ENCODE measurements at places on chromosomes 3 and 15.

- DNase-seq = no peak
Measured at GRCh38 chr3:140270329-140270728, 335.3 kb downstream of the CLSTN2 start.

DNA sequence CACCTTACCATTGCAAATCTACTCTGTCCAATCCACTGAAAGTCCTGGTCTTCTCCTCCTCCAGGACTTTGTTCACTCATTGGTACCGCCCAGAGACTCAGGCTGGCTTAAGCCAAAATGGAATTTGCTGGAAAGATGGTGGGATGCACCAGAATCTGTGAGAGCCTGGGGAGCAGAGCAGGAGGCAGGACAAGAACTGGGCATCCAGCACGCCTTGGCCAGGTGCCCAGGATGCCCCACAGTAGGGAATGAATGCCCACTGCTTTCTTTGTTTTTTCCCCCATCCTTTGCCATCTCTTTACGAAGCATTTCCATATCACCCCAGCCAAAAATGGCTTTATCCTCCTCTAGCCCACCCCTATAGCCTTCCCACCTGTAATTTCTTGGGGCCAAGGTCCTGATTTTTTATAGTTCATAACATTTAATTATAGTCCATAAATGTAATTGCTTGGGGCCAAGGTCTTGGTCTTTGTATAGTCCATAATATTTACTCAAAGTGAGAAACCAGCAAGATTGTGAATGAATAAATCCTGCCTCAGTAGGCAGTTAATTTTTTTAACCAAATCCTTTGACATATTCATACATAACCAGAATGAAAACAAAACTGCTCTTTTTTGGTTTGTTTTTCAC, 23.3 kb upstream of the IREB2 start:
- DNase-seq = no peak

DNA sequence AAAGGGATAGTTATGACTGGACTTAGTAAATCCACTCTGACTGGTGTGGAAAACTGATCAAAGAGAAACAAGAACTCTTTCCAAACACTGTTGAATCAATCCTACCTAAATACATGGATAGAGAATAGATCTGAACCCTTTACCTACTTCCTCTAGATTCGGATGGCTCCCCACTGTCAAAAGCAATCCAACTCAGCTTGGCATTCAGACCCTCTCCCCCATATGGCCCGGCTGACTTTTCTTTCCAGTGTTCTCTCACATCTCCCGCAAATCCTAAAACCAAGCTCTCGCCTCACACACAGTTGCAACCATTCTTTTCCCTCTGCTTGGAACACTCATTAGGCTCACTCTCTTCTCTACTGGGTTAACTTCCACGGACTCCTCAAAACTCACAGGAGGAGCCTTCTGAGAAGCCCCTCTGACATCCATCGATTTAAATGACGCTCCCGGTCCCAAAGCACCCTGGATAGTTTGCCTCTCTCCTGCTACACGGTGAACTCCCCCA, 639 bp downstream of the SPICE1 start:
- DNase-seq = no peak

DNA sequence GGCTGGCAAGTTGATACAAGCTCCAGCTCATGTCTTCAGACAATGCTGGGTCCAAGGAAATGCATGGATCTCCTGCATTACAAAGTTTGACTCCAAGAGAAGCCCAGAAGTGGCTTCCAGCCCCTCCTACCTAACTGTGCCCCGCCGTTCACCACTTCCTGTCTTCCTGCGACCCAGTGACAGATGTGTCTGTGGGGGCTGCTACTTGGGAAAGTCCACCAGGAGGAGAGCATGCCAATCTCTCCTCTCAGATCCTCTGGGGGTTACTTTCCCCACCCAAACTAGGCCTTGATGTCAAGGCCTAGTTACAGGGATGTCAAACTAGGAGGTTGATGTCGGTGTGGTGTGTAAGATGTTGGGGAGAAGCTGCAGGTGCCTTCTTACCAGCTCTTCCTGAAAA, 133.6 kb upstream of the RASGRP1 start:
- DNase-seq = peak; percentile 50

DNA sequence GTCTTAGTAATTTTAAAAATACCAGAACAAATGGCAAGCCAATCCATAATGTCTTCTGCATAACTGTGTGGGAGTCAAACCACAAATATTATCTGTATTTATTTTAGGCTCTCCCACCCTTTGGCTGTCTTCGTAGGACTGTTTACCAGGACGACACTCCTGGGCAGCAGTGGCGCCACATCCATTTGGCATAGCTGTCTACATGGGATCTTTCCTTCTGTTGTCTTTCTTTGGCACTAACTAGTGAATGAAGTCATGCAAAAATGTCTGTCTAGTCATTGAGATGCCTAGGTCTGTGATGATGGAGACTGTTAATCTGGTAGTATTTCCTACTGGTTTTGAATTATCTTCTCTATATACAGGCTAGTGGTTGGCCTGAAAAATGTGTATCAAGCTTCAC, 54.0 kb upstream of the CHMP2B start:
- no peak for DNase-seq

DNA sequence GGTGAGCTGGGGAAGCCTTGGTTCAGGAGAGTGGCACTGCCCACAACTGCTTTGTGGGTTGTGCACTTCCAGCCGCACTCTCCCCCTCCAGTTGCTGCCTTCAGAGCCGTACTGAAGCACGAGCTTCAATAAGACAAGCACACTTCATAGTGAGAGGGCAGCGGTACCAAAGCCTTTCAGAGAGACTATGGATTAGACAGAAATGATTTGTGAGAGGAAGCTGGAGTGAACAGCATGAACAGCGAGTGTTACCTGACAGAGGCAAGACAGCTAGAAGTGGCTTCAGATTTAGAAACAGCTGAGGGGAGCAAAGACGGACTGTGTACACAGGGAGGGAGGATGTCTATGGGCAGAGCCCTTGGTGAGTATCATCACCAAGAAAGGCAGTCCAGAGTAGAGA, 31.1 kb downstream of the HCLS1 start:
- no peak for DNase-seq

All from CD4-positive, alpha-beta T cell (primary cell).